Activated CD4-positive, alpha-beta T cell treated with anti-CD3 and anti-CD28 coated beads for 4 hours (primary cell): ENCODE measurements at places on chromosomes 7 and 10.

DNA sequence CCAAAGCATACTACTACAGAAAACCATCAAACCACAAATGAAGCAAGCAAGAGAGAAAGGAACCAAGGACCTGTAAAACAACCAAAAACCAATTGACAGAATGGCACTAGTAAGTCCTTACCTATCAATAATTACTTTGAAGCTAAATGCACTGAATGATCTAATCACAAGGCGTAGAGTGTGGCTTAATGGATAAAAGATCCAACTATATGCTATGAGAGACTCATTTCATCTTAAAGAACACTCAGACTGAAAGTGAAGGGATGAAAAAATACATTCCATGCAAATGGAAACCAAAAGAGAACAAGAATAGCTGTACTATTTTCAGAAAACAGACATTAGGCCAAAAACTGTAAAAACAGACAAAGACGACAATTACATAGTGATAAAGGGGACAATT lies 70.7 kb downstream of the CRPPA start:
- no peak for DNase-seq

DNA sequence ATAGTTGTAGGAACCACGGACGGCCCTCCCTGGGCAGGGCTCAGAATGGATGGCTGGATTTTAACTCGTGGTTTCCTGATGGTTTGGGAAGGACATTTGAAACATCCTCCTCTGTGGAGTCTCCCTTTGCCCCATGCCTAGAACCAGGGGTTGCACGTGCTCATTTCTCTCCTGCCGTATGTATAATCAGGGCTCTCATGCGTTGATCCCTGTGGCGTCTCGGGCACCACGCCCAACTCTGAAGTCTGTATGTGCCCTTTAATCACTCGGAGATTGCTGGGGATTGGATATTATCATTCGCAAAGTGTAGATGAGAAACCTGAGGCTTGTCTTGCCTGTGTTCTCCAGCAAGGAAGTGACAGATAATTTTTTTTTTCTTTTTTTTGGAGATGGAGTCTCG lies 257.1 kb downstream of the CAMK1D start:
- DNase-seq = no peak

DNA sequence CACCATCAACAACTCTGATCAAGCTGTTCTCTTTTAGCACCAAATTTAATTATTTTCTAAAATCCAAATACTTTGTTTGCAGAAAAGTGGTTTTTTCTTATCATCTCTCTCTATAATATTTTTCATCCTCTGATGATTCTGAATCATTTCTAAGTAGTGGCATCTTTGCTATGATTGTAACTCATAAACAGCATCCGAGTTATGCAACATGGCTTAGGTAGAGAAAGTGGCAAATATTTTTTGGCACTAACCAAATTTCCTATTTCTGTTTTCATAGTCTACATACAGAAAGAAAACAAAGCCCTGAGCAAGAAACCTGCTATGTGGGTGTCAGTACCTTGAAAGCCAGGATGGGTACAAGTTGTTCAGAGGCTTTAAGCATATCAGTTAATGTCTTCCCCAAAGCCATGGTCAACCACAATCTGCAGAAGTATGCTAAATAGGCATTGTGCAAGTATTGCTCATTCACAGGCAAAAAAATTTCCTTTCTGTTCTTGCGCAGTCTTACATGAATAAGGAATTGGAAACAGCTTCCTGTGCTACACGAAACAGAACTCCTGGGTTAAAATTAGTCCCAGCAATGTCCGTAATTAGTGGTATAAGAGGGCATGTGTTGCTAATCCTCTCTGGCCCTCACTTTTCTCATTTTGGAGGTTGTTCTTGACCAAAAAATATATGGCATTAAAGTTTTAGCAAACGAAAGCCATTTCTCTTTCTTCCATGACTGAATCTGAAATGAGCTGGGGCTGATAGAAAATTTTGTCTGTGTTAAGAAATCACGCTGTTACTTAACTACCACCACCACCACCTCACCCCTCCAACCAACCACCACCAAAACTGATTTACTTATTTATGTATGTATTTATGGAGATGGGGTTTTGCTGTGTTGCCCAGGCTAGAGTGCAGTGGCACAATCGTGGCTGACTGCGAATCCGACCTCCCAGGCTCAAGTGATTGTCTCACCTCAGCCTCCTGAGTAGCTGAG lies 325.6 kb upstream of the MAGI2 start:
- no peak for DNase-seq

- no peak for DNase-seq
These were observed 64.4 kb upstream of the CARD11 start for GRCh38 chr7:3107889-3108570.

- no peak for DNase-seq
These were observed 271.2 kb upstream of the IMMP2L start for GRCh38 chr7:111833466-111833865.

- DNase-seq = no peak
These were observed 5.3 kb upstream of the NEUROG3 start for GRCh38 chr10:69578508-69578991.

- DNase-seq = no peak
These were observed 3.9 kb upstream of the BTAF1 start for GRCh38 chr10:91919651-91920050.

GRCh38 chr7:157405501-157405900 lies 68.7 kb downstream of the DNAJB6 start:
- DNase-seq = no peak

GRCh38 chr7:142590077-142590476 lies 159.2 kb upstream of the PRSS1 start:
- no peak for DNase-seq

DNA sequence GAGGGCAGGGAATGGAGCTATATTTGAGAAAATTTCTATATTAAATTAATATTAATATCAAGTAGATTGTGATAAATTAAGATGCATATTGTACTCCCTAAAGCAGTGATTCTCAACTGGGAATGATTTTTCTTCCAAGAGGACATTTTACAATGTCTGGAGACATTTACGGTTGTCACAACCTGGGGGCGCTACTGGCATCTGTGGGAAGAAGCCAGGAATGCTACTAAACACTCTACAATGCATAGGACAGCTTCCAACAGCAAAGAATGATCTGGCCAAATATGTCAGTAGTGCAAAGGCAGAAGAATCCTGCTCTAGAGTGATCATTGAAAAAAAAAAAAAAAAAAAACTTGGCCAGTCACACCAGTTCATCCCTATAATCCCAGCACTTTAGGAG lies 100.0 kb downstream of the LSM5 start:
- DNase-seq = no peak

GRCh38 chr10:73910401-73910763 lies 550 bp upstream of the PLAU start:
- DNase-seq = no peak

- DNase-seq = no peak
These were observed 173.5 kb upstream of the LYZL2 start for GRCh38 chr10:30803058-30803457.

GRCh38 chr10:72913287-72913686 lies 19.7 kb downstream of the OIT3 start:
- no peak for DNase-seq

DNA sequence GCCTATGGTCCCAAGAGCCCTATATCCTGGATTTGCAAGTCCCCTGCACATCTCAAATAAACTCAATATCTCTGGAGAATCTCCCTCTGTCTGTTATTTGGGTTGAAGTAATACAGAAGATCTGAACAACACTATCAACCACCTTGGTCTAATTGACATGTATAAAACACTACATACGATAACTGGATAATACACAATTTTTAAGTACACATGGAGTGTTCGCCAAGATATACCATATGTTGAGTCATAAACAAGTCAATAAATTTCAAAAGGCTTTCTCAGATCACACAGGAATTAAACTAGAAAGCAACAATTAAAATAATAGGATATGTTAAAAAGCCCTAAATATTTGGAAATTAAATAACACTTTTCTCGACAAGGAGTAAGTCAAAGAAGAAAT lies 5.6 kb upstream of the GARS1 start:
- DNase-seq = no peak

- DNase-seq = no peak
These were observed at the start of gene GFRA1 for GRCh38 chr10:116272440-116273283. Gene GFRA1 (minus strand): TSS chr10:116273206. CDS start chr10:116272029, 1,177 bp downstream.

GRCh38 chr7:134724606-134725005 lies 54.8 kb upstream of the CALD1 start:
- DNase-seq = no peak

DNA sequence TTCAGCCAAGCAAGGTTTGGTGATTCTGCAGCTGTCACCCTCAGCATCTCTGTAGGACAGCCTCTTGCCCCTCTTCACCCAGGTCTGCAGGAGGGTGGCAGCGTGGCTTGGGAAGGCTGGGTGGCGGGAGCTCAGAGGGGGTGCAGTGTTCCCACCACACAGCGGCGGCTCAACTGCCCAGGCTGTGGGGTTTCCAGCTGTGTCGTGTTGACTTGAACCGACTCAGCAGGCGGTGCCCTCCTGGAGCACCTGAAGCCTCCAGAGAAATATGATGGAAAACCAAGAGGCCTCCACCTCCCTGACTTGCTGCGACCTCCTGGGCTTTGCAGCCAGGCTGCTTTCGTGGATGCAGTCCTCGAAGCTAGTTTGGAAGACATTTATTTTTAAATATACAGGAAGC lies 68.0 kb upstream of the KLF6 start:
- DNase-seq = no peak

DNA sequence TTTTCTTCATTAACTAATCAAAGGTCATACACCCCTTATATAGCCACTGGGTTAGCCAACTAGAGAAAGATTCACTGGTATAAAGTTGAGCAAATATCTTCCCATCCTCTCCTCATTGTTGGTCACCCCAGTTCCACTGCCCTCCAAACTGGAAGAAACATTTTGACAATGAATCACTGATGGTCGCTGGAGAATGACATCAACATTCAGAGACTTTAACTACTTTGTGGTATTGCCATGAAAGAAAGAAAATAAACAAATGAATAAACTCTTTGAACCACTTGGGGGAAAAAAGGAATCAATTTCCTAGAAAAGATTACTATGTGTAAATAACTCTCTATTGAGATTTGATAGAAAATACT lies 23.4 kb downstream of the HYCC1 start:
- DNase-seq = no peak

DNA sequence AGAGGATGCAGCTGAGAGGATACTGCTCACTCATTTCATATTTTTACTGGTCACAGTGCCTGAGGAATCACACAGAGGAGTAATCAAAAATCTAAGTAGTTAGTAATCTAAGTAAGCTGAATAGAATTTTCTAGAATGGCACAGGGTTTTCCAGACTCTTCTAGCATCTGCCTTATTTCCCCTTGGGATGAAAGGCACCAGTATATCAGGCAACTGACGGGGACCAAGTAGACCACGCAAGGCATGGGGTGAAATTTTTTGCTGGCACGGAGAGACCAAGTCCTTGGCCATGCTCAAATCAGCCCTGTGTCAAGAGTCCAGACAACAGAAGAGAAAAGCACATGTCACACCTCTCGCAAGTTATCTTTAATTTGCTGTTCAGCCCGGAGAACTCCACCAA lies 14.2 kb downstream of the NCOA4 start:
- DNase-seq = no peak

- DNase-seq = no peak
These were observed 80.3 kb downstream of the BICC1 start for GRCh38 chr10:58593008-58593407.

DNA sequence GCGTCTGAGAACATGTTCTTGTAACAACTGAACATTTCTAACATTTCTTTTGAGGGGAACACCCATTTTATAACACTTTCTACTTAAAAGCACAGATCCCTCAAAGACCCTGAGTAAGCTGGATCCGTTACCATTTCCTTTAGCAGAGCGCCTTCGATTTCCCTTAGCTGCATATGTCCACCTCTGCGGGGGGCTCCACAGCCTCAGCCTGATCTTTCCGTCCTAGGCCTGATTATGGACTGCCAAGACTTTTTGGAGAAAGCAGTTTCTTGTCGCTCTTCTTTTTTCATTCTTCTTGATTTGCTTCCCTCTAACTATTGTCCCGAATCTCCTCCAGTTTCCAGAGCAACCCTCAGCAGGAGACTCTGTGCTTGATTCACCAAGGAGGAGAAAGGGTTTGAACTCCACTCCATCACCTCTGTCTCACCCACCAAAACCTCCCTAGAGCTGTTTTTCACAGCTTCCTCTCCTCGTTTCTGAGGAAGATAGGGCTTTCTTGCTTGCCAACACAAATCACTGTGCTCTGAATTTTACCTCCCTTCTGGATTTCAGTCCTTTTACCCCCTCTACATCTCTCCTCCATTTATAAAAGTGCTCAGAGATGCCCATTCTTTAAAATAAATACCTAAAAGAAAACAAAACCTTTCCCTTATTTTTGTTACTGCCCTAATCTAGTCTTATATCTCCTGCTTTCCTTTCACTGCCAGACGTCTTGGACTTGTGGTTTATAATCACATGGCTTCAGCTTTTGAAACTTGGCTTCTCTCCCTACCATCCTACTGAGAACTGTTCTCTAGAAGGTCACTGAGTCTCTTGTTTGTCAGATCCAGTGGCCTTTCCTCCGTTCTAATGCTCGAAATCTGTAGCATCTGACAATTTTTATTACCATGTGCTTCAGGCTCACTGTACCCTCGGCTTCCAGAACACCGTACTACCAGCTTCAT lies 30.5 kb upstream of the ZRANB1 start:
- DNase-seq = no peak

DNA sequence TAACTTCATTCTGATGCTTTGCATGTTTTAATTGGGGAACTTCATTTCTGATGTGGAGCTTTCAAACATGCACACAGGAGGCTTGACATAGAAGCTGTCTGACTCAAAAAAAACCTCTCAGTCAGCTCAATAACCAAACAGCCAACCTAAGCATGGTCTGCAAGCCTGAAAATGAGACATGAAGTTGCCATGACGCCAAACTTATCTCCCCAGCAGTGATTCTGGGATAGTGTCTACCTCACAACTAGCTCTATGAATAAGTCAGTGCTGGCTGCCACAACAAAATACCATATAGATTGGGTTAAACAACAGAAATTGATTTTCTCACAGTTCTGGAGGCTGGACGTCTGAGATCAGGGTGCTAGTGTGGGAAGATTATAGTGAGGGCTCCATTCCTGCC lies 244.2 kb downstream of the CCDC3 start:
- DNase-seq = no peak

GRCh38 chr7:74083928-74084721 lies 521 bp downstream of the LIMK1 start:
- peak; percentile 25 for DNase-seq

GRCh38 chr7:87369216-87369615 lies 23.8 kb downstream of the CROT start:
- no peak for DNase-seq

DNA sequence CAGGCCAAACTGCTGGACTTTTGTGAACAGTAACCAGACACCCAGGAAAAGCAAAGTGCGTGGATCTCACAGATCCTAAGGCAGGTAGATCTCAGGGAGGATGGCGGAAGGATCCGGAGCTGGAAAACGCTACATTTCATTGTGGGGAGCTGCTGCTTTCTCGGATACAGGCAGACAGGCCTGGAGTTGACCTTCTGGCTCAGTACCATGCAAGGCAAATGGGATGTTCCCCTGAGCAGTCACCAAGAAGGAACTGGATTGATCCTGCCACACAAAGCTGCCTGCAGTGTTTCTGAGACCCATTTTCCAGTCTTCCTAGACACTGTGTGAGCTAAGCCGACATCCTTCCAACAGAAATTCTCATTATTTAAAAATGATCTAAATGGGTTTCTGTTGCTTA lies 65.5 kb downstream of the ZRANB1 start:
- no peak for DNase-seq
